ENCODE measurements at places on chromosomes 1 and 21. TPM values are rescaled to one million over a fixed set of nuclear protein-coding genes. Genes with fewer than 3 reads are reported as not detected.
A peak's percentile ranks its signal among the peaks of the same experiment; 100 is the strongest.

Gene TAL1
- total RNA-seq: 0.04 TPM

Gene CREG1
- total RNA-seq: 19.0 TPM

DNA sequence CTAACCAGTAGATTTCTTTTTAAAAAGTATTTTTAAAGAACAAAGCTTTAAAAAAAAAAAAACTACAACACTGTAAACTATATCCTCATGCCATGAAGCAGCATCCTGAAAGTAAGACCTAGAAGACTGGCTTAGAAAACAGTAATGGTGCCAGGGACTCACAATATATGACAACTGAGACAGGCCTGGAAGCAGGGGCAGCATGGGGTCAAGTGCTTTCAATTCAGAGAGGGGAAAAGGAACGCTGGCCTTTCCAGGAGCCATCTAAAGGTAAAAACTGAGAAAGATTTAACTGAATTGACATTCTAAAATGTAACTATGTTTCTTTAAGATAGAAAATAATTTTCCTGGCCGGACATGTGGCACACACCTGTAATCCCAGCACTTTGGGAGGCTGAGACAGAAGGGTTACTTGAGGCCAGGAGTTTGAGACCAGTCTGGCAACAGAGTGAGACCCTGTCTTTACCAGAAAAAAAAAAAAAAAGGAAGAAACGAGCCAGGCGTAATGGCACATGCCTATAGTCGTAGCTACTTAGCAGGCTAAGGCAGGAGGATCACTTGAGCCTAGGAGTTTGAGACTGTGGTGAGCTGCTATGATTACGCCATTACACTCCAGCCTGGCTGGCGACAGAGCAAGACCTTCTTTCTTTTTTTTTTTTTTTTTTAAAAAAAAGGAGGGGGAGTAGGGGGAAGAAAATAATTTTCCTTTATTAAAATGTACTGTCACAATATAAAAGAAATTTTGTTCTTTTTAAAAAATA is 54.1 kb downstream of the SLC35D1 start:
- no peak for DNase-seq

DNA sequence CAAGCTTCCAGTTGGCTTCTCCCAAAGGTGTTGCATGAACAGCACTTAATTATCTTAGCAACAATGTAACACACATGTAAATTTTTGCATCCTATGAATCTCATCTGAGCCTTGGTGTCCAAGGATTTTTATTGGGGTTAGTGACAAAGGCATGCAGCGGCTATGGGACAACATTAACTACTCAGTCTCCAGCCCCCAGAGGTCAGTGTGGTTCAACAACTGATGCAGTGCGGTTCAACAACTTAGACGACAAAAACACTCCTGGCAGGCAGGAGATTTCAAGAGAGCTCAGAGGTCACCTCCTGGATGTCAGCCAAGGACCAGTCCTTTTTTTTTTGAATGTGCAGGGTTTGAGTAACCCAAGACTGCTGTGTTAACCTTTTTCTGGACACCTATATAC is 77.5 kb upstream of the HMCN1 start:
- peak; percentile 57 for DNase-seq

GRCh38 chr1:5142389-5142788 is 488.0 kb downstream of the AJAP1 start:
- DNase-seq: no peak

DNA sequence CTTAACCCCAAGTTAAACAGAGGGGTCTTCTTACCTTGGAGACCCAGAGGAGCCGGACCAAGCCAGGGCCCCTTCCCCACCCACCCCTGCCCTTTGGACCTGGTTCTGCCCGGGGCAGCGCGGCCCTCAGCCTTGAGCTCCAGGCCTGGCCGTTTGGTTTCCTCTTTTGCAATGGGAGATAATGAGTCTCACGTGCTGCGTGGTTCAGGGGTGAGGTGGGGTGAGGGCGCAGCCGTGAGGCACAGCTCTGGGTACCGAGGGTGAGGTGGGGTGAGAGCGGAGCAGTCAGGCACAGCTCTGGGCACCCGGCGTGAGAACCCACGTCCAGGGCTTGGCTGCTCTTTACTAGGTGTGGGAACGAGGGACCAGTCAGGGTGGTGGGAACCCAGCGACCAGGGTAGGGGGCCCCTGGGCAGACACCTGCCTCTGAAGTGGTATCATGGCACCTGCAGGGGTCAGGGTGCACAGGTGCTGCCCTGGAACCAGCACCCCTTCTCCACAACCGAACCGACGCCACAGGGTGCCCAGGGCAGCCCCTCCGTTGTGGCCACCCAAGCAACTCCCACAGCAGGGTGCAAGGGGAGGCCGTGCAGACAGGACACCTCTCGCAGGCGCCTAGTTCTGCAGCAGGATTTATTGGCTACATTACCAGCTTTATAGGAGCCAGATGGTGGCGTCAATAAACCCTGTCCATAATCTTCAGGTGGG is 182.2 kb downstream of the PRDM16 start:
- DNase-seq: no peak

Gene PIGV
- total RNA-seq: 14.8 TPM

Gene CYP4Z1
- 0.31 TPM for total RNA-seq

GRCh38 chr1:17883662-17884395 is 128.7 kb downstream of the ACTL8 start:
- peak; percentile 18 for DNase-seq

Gene FOXO6
- 1.7 TPM for total RNA-seq

Gene SMG5
- total RNA-seq: 101 TPM

DNA sequence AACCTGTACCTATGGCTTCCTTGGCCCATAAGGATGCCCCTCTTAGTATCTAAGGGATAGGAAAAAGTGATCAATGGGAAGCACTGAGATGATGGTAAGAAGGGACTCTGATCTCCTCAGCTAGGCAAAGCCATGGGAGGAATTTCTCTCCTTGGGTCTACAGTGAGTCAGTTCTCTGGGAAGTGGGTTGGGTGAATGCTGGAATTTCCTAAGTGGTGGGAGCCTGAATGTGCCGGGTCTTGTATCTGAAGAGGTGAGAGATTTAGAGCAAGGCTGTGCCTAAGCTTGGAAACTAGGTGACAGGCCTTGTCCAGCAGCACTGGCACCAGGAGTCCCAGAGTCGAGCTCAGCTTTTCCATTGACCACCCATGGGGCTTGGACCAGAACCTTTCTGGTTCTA is 96.3 kb upstream of the SLC2A1 start:
- DNase-seq: peak; percentile 64

Gene TIE1
- 0.70 TPM for total RNA-seq

Gene OR2T2
- not detected for total RNA-seq

DNA sequence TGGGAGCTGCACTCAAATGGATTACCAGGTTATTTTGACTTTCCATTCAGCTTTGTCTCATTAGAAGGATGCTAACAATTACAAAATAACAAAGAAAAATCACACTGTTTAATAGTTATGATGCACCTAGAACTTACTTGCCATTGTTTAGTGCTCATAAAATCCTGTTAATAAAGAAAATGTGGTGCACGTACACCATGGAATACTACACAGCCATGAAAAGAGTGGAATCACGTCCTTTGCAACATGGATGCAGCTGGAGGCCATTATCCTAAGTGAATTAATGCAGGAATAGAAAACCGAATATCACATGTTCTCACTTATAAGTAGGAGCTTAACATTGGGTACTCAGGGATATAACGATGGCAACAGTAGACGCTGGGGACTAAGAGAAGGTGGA is 19.8 kb downstream of the MAP3K21 start:
- DNase-seq: no peak

DNA sequence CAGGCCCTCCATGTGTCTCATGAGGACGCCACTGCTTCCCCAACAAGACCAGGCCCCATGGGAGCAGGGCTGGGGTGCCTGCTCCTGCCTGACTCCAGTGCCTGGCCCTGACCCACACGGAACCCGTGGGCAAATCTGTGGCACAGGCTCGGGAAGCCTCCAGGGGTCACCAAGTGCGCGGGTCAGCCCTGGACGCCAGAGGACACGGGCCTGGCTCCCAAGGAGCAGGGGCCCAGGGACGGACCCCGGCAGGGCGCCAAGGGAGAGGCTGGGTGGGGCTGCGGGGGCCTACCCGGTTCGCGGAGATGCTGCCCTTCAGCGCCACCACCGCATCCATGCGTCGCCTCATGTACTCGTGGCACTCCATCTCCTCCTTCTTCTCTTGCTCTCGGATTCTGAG is 31.9 kb downstream of the CFAP74 start:
- DNase-seq: no peak

Gene GSTM4
- 20.1 TPM for total RNA-seq

Gene KLHL12
- 39.4 TPM for total RNA-seq

DNA sequence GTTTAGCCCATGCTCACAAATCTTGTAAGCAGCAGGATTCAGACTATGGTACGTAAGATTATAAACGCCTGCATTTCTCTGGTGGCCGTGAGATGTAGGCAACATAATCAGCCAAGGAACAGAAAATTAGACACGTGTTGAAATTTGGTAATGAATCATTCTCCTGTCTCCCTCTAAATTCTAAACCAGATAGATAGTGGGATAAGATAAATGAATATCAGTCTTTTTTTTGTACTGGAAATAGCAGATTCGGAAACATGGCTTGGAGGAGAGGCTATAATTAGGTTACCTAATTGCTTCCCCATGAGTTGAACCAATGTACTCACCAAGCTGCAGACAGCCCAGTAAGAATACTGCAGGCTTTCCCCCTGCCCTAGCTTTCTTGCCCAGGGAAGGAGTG is 172.3 kb downstream of the TGFB2 start:
- DNase-seq: no peak

Gene STUM
- total RNA-seq: 0.20 TPM

- DNase-seq: no peak
These were observed 48.3 kb downstream of the HUNK start for GRCh38 chr21:31921079-31921478.

DNA sequence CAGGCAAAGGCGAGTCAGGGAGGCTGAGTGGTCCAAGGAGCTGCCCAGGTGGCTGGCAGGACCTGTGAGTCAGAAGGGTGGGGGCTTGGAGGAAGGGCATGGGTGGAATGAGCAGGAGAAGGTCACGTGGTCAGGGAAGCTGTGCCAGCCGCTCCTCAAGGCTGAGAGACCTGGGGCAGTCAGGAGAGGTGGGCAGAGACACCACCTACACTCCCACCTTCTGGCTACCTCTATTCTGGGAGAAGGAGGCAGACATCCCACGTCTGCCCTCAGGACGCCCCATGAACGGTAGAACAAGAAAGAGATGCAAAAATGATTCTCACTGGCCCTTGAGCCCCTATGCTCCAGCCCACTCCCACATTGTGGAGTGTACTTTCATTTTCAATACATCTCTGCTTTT is 151.8 kb upstream of the RAB4A start:
- no peak for DNase-seq

DNA sequence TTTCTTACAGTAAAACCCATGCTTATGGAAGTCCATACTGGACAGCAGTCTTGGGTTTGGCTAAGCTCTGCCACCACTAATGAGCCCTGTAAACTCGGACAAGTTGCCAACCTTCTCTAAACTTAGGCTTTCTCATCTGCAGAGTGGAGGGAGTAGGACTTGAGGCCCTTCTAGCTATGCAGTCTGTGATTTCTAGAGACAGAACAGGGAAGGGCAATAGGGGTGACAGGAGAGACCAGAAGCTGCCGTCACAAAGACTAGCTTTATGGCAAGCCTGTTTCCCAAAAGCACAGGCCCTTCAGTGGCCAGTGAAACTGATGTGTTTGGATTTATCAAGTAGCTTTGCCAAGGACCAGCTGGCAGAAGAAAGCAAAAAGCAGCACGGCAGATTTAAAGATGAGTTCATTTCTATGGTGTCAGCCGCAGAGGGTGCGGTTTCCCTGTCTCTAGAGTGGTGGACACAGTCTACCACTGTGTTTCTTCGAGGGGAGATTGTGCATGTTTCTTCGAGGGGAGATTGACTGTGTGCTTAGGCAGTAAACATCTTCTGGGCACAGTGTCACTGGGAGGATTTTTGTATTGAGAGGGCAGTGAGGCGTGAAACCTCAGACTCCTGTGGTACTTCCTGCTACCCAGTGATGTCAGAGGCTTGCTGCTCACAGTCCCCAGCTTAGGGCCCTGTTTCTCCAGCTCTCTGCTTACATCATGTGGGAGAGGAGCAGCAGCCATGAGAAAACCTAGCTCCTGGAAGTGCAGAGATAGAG is 119.0 kb downstream of the ROR1 start:
- no peak for DNase-seq

DNA sequence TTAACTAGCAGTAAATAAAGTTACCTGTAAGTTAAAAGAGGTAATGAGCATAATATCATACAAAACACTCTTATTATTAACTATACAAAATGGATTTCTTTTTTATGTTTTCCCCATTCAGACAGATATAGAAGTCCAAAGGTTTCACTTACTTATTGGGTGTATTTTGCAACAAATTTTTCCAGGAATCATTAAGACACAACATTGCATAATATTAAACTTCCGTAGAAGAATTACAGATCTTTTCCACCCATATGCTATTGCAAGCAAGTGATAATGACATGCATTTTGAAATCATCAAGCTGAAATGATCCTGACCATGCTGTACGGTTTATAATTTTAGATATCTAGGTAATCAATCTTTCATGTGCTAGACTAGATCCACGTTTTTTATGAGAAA is 957.0 kb downstream of the NCAM2 start:
- DNase-seq: no peak

DNA sequence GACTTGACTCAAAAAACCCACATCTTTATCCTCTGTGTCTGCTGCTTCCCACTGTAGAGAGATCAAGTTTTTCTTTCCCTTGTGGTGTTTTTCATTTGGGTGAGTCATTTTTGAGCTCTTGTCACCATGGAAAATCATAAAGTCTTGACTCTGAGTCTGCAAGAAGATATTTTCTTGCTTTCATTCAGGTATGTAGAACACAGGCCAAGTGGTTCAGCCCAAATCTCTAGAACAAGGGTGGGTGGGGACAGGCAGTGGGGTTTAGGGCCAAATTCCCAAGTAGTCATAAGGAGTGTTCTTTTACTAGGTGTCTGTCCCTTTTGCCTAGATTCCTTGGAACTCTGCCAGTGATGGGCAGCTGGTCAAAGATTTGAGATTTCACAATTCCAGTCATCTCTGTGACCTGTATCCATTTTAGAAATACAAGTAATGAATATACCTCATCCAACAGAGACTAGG is 21.5 kb upstream of the ARHGAP29 start:
- no peak for DNase-seq

DNA sequence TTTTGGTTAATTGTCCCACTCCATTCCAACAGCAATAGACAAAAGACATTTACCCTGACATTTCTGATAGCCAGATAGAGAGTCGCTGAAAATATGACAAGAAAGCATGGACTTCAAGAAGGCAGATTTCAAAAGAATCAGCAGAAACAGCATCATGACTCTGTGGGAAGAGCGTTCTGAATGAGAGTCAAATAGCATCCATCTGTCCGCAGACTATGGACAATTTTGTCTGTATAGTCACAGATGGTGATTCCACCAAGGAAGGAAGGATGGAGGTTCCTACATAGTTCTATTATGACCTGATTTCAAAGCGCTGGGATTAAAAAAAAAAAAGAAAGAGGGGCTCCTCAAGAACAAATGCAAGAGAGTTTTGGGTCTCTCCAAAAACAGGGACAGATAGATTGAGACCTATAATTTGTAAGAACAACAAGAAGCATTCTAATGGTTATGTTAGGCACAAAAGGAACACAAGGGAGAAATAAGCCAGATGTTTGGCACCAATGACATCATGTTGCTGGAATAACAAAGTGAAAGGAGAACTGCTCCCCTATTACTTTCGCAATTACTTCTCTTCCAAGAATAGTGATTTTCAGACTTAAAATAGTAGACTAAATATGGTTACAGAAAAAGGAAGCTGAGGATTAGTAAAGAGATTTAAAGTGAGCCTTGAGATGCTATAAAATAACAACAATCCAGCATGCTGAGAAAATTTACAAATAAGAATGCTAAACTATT is 28.5 kb downstream of the NIBAN1 start:
- no peak for DNase-seq

Gene NMNAT2
- total RNA-seq: 5.1 TPM

Data from endodermal cell (in vitro differentiated cells).